ENCODE measurements at places on chromosomes 2 and 18.

DNA sequence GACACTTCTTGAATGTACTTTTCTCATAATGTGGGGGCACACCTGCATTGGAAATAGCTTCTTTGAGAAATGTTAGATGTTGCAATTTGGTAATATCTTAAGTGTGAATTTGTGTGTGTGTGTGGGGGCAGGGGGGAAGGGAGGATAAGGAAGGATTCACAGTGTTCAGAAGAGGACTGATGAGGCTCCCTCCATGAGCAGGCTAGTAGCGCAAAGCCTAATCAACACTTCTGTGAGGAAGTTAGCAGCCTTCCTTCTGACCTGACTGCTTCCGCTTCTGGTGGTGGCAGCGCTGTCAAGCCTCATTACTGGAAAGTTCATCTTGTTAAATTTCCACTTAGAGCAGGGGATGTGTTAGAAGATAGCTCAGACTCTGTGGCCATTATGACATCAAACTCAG, 295.4 kb upstream of the SPRED2 start:
- DNase-seq, result no peak

DNA sequence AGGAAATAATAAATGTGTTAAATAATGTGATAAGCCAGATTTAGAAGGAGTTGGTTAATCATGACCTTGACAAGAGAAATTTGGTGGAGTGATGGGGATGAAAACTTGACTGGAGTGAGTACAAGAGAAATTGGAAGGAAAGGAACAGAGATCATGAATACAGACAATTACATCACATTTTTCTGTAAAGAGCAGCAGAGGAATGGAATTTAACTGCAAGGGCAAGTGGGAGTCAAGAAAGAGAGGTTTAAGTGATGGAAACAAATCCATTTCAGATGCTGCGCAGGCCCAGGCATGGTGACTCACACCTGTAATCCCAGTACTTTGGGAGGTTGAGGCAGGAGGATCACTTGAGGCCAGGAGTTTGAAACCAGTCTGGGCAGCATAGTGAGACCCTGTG, 46.7 kb downstream of the ICA1L start:
- DNase-seq, result no peak

- no peak for DNase-seq
Observed at GRCh38 chr2:62343636-62344337, 147.9 kb downstream of the B3GNT2 start.

DNA sequence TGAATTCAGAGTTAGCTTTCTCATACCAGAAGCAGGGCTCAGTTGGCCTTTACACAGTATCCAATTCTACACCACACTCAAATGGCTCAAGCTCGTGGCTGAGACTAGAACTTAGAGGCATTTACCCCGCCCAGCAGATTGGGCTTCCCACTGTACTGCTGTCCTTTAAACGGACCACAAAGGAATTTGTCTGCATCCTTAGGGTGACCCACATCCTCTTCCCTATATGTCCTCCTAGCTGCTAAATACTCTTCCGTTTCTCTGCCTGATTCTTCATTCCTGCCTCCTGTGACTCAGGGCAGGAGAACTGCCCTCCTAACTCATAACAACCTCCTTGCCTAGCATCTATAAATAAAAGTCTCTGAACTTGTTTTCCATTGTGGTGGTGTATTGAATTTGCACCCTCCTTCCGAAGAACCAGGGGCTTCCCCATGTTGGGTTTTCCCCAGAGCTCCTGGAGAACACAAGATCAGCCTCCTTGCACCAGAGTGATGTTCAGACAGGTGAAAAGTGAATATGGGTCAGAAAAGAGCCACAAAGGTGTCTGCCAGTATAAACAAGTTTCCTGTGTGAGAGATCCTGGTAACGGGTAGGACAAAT, 32.0 kb upstream of the MC4R start:
- no peak for DNase-seq

- DNase-seq, result no peak
Observed at GRCh38 chr2:16014041-16014787, 73.9 kb downstream of the MYCN start.

GRCh38 chr2:219752726-219753125, 125.3 kb downstream of the SLC4A3 start:
- DNase-seq, result no peak

- no peak for DNase-seq
Observed at GRCh38 chr2:182291296-182291695, 135.5 kb downstream of the PDE1A start.

DNA sequence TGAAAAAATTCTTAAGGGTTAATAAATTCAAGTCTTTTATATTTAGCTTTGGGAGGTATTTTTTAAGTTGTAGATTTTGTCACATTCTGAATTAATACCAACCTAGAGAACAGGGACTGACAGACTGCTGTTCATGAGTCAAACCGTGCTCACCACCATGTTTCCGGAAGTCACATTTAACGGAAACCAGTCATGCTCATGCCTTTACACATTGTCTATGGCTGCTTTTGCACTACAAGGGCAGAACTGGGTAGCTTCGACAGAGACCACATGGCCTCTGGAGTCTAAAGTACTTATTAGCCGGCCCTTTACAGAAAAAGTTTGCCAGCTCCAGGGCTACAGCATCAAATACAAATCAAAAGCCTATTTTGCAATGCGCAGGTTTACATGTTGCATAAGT, 33.3 kb downstream of the LONRF2 start:
- DNase-seq, result no peak

- no peak for DNase-seq
Observed at GRCh38 chr2:67346718-67347407, 50.3 kb upstream of the ETAA1 start.

DNA sequence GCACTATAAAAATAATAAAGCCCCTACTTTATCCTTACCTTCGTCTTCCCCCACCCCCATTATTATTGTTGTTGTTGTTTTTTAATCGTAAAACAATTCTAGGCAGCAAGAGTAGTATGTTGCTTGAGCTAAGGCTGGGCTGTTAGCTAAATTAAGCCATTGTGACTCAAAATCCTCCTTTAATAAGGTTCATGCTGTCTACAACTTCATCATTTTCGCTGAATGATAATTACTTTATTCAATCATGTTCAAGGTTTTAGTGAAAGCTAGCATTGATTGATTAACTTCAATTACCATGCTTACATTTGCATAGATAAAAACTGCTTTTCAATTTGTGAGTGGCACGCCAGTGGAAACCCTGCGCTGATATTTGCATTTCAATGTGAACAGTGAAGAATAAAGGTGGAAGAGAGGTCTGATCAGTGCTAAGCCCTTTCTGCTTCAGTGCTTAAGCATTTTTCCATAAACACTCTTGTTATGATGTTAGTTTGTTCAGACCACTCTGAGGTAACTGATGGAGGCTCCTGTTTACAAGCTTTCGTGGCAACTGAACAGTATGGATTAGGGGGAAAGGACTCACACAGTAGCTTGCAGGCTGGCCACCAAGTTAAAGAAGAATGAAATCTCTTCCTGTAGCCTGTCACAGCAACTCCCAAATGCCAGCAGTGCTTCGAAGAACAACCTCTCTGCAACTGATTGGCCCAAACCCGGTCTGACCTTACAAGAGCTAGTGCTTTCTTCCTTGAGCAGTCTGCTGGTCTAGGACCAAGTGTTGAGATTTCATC, 156.8 kb downstream of the GPD2 start:
- no peak for DNase-seq

GRCh38 chr2:195503208-195503607, 153.8 kb upstream of the SLC39A10 start:
- no peak for DNase-seq

DNA sequence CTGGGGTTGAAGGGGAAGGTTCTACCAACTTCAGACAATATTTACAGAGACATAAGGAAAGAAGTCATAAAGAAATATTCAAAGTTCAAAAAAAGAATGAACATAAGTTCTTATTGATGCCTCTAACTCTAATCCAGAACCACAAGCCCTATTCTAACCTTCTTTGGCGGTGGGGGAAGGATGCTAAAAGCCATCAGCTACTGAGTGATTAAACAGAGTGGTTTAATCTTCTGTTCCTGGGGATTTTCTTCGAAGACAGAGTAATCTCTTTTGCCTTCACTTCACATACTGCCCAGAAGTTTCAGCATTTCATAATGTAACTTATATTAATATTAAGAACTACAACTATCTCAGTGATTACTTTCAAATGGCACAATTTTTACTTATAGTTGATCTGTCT, 51.2 kb upstream of the TXNDC2 start:
- no peak for DNase-seq

DNA sequence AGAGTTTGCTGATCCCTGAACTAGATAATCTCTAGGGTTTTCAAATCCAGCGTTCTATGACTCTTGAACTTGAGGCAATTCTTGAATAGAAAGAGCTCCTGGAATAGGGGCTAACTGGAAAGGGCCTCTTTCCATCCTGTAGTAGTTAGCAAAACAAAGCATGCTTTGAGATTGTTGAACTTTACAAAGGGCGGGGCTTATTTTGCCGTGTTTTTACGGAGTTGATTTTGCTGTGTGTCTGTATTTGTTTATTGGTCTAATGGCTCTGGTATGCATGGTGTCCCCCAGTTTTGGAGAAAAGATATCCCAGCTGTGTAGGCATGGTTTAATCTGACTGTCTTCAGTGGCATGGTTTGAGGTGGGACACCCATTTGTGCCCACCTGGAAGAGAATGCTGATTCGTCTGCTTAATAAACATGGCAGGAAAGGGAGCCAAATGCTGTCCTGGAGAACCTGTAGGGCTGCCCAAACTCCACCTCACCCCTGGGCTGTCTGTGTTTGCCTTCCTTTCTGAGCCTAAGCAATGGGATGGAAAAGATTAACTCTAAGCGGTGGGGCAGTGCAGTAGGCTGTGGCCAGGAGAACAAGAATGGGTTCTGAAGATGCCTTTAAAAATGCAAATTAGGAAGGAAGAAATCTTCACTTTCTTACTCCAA, 74.1 kb upstream of the FOSL2 start:
- DNase-seq, result no peak

DNA sequence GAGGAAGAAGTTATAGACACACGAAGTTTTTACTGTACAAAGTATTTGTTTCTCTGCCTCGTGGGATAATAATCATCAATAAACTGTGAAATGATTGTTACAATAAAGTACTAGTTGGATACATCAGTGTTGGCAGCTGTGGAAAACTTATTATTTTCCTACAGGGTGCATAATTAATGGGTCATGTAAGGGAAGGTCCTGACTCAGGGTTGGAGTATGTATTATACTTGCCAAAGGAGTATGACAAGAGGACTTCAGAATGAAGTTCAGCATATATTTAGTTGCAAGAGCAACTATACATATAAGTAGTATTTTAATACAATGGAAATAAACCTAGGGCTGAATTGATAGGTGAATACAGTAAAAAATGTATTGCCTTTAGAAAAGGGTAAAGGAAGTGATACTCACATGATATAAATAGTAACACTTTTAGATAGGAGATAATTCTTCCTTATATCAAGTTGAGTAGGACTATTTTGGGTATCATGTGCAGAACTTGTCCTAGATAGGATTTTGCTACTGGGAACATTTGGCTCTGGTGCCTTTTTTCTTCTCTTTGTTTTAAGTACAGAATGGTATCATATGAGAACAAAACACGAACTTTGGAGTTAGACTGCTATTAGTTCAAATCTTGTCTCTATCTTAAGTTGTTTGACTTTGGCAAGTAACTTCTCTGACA, 79.1 kb downstream of the PLCL1 start:
- DNase-seq, result no peak

GRCh38 chr18:21134895-21135294, 23.3 kb upstream of the ROCK1 start:
- no peak for DNase-seq

DNA sequence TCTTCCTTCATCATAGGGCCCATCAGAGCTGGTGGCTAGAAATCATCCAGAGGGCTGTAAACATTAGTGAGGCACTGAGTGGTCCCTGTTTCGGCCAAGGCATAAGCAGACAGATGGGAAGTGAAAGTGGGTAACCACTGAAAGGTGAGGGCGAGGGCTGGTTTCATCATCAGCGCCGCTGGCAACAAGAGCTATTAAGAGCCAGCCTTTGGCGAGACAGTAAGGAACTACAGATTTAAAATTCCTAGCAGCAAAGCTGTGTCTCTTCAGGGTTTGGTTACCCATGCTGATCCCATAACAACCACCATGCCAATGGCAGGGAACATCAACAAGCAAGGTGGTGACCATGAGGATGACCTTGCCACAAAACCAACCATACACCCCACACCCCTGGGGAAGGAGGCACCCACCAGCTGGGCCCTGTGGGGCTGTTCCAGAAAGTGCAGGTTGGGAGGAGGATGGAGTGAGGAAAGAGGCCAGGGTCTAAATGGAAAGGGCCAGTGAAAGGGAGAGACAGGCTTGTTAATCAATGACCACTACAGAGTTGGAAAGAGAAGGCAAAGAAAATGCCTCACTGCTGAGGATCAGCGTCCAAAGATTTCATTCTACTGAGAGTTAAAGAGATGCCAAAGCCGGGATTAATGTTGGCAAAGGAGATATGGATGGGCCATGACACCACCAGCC, 9.0 kb upstream of the SLC20A1 start:
- no peak for DNase-seq

DNA sequence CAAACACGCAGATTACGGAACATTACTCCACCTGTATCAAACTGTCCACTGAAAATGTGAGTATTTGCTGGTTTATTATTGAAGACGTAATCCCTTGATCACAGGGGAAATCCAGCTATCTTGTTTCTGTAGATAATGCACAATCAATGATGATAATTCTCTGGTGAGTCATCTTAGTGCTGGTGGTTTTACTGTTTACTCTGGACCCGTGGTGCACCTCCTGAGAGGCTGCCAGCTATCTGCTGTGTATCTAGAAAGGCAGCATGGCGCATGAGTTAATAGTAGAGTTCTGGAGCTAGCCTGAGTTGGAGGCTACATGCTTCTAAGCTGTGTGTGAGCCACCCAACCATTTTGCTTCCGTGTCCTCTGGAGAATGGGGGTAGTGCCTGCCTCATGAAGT, 6.5 kb downstream of the NCAPH start:
- DNase-seq, result no peak

GRCh38 chr2:196149948-196150347, 21.4 kb downstream of the STK17B start:
- no peak for DNase-seq

DNA sequence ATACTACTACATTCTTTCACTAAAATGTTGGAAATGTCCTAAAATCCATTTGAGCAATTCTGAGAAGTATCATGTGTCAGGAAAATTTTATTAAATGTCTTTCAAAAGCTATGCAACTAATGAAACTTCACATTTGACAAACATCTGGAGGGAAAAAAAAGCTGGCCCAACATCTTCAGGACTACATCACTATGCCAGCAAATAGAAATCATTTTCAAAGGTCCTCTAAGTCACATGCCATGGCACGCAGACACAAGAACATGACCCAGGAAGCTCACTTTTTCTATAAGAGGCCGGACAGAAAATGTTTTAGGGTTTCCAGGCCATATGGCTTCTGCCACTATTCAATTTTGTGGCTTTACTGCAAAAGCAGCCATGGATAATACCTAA, 11.6 kb downstream of the KANSL3 start:
- no peak for DNase-seq

GRCh38 chr2:128625421-128625820, 306.8 kb upstream of the HS6ST1 start:
- DNase-seq, result no peak

GRCh38 chr2:151575338-151575737, 158.9 kb downstream of the NEB start:
- no peak for DNase-seq

- no peak for DNase-seq
Observed at GRCh38 chr2:30424231-30424630, 22.8 kb upstream of the LCLAT1 start.

- no peak for DNase-seq
Observed at GRCh38 chr18:35458677-35459441, 38.9 kb downstream of the INO80C start.

GRCh38 chr2:55530539-55531081, 11.1 kb downstream of the CFAP36 start:
- DNase-seq, result no peak

Data from NCI-H1417 treated with DMSO at 0.1 percent for 48 hours (cell line).